ENCODE measurements at places on chromosomes 6 and 20. TPM values are rescaled to one million over a fixed set of nuclear protein-coding genes. Genes with fewer than 3 reads are reported as not detected.

The UBE2V1 gene
- 43.6 TPM for total RNA-seq

The BPI gene
- total RNA-seq = not detected

The OR2B6 gene
- not detected for total RNA-seq

The SLC16A10 gene
- total RNA-seq = 37.9 TPM

The PRL gene
- total RNA-seq = not detected

The RPP40 gene
- 1.6 TPM for total RNA-seq

The SLC13A3 gene
- 6.4 TPM for total RNA-seq

The TMEM14B gene
- 39.0 TPM for total RNA-seq

The RAET1E gene
- total RNA-seq = not detected

The VWA7 gene
- total RNA-seq = 4.9 TPM

The SLC32A1 gene
- total RNA-seq = not detected

The DCBLD1 gene
- total RNA-seq = 6.9 TPM

The PTPN1 gene
- 10.0 TPM for total RNA-seq

The SUMO4 gene
- total RNA-seq = 0.94 TPM

The TMEM242 gene
- 4.3 TPM for total RNA-seq

The LY86 gene
- not detected for total RNA-seq

The MEI4 gene
- total RNA-seq = 1.9 TPM

The SNAP91 gene
- 2.0 TPM for total RNA-seq

The CFB gene
- 330 TPM for total RNA-seq

The MOCS1 gene
- total RNA-seq = 13.8 TPM

The CST4 gene
- not detected for total RNA-seq

The OXT gene
- total RNA-seq = not detected
